ENCODE measurements at places on chromosomes 3 and 15.

- no peak for DNase-seq
Measured at GRCh38 chr3:57512166-57512565, 32.0 kb downstream of the DNAH12 start.

- DNase-seq: no peak
Measured at GRCh38 chr15:81091889-81092558, 42.0 kb upstream of the CFAP161 start.

- DNase-seq: no peak
Measured at GRCh38 chr3:72756900-72757299, 91.3 kb downstream of the SHQ1 start.

- DNase-seq: no peak
Measured at GRCh38 chr3:108134555-108134880, 43.7 kb upstream of the CD47 start.

DNA sequence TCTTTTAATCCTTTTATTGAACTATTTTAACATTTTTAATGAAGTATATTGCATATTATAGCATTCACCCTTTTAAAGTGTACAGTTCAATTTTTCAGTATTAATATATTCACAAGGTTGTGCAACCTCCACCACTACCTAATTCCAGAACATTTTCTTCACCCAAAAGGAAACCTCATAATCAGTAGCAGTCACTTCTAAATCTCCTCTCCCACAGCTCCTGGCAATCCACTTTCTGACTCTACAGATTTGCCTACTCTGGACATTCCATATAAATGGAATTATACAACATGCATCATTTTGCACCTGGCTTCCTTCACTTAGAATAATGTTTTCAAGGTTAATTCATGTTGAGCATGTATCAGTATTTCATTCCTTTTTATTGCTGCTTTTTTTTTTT lies 55.0 kb upstream of the HRH1 start:
- no peak for DNase-seq

- DNase-seq: no peak
Measured at GRCh38 chr3:89059211-89059925, 48.1 kb upstream of the EPHA3 start.

DNA sequence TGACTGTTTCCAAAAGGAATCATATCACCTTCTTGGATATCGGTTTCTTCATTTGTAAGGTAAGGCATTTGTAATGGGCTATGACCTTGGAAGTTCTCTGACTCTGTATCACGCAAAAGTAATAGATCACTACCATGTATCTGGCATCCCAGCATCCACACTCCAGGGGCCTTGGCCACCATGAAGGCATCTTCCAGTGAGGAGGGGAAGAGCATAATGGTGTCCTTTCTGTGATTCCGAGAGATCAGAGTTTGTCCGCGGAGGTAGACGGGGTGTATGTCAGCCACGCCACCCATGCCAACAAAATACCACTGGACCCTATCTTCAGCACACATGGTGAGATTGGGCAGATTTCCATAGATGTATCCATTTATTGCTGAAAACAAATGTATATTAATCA lies 48.1 kb upstream of the CP start:
- DNase-seq: no peak

DNA sequence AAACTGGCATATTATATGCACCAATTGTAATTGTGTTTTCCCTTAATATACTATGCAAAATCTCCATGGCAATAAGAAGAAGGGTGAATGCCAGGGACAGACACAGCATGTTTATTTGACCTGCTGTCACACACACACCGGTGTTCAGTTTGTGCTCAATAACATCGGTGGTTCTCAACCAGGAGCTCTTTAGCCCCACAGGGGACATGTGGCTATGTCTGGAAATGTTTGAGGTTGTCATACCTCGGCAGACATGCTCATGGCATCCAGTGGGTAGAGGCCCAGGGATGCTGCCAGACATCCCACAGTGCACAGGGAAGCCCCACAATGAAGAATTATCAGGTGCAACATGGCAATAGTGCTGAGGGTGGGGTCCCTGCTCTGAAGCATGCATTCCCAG lies 38.2 kb downstream of the GLB1 start:
- no peak for DNase-seq

GRCh38 chr3:175356899-175357324 lies 497.8 kb downstream of the NAALADL2 start:
- DNase-seq: no peak

- DNase-seq: no peak
Measured at GRCh38 chr15:87374339-87374738, 882.2 kb downstream of the NTRK3 start.

- no peak for DNase-seq
Measured at GRCh38 chr3:107884719-107885460, 205.9 kb downstream of the CD47 start.

GRCh38 chr15:69380726-69381105 lies 33.4 kb upstream of the KIF23 start:
- DNase-seq: no peak

- no peak for DNase-seq
Measured at GRCh38 chr3:38984731-38985130, 67.0 kb downstream of the SCN11A start.

DNA sequence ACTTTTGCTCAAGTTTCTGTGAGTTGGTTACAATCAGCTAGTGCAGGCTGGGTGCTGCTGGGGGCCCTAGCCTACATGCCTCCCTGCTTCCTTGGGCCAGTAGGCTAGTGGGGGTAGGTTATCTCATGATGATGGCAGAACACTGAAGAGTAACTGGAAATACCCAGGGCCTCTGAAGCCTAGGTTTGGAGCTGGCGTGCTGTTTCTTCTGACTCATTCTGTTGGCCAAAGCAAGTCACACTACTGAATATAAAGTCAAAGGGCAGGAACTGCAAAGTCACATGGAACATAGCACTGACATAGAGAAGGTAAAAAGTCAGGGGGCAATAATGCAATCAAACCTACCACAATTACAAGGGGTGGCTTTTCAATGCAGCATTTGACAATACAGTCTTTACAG lies 34.5 kb downstream of the RASGRP1 start:
- DNase-seq: no peak

GRCh38 chr3:150227839-150228238 lies 180.3 kb upstream of the TSC22D2 start:
- DNase-seq: no peak

DNA sequence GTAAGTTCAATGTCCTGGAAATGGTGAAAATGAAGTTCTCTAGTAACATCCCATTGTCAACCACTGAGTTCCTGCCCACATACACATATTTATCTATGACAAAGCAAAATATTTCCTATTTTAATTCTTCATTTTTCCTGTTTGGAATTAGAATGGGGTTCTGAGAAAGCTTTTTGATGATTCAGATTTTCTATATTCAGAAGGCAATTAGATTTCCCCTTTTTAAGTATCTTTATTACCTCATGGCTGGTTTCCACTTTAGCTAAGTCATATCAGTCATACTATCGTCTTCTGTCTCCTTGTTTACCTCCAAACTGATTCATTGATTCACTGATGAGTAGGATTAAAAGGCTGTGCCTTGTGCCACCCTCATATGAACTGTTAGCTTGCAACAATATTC lies 17.9 kb downstream of the ETFA start:
- DNase-seq: no peak

DNA sequence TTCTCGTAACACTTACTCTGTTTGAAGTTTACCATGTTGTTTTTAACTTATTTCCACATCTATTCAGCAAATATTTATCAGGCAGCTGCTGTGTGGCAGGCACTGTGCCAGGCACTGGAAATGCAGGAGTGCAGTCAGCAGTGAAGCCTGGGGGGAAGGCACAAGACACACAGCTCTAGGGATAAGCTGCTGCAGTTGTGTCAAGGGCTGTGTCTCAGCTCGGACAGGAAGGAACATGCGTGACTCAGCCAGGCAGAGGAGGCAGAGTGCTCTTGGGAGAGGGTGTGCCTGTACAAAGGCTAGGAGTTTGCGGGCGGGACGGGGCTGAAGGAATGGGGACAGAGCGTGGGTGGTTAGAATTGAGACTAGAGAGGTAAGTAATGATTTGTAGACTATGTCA lies 24.7 kb downstream of the LYSMD4 start:
- peak; percentile 64 for DNase-seq

- DNase-seq: no peak
Measured at GRCh38 chr15:96553931-96554330, 223.4 kb downstream of the NR2F2 start.

- DNase-seq: no peak
Measured at GRCh38 chr3:77915336-77915735, 875.4 kb downstream of the ROBO2 start.

GRCh38 chr3:65729973-65730372 lies 308.7 kb downstream of the MAGI1 start:
- no peak for DNase-seq
